ENCODE measurements at places on chromosomes 4 and X.
A peak's percentile ranks its signal among the peaks of the same experiment; 100 is the strongest.

DNA sequence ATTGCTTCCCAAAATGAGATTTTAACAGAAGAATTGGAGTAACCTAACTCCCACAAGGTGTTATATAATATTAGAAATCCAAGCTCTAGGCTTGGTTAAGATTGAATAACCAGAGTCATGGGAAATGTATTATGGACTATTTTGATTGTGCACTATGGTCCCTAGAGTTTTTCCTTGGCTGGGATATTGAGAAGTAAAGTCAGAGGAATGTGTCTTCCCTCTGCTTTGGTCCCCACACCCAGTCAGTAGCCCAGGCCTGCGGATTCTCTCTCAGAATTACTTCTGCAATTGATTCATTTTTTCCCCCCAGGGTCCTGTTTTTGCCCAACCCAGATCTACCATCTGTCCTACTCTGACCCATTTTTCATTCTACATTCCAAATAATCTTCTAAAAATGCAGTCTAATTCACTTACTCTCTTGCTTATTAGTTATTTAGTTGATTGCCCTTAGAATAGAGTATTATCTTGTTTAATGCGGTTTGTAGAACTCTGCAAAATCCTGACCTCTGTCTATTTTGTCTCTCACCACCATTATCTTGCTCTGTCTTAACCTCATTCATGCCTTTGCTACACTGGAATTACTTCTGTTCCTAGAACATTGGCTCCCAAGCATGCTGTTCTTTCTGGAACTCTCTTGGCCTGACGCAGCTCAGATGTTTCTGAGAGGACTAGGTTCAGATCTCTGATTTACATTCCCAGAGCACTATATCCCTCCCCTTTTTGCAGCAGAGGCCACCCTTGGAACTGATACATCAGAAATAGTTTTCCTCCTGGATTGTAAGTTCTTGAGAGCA lies 23.6 kb downstream of the GUCY1A1 start:
- DNase-seq = no peak

DNA sequence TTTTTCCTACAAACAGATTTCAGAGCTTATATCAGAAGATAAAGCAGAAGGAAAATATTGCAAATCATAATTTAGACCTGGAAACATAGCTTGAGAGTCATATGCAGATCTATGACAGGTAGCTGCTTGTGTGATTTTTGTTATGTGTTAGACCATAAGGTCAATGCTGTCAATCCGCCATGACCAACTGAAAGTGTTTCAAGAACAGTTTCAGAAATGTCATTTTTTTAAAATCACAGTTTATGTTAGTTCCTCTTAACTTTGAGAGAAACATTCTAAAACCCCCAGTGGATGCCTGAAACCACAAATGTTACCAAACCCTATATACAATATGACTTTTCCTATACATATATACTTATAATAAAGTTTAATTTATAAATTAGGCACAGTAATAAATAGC lies 391.3 kb upstream of the FAM241A start:
- no peak for DNase-seq

DNA sequence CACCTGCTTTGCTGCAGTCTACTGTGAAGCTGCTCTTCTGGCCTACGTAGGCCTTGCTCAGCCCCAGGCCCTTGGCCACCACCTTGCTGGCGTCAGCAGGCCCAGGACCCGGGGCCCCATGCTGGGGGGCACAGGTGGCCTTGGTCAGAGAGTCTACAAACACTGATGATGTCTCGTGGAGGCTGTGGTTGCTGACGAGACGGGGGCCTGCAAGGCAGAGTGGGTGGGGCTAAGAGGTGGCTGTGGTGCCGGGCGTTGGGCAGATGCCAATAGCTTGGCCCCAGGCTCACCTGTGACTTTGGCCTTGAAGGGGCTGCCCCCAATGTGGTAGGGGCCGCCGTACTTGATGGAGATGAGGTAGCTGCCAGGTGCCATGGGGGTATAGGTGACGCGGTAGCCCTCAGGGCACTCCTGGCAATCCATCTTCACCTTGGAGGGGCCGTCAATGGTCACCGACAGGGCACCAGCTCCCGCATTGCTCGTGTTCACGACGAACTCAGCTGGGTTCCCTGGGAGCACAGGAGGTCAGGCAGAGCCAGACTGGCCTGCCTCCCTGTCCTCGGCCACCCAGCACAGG lies 25.0 kb downstream of the FLNA start:
- DNase-seq = no peak

DNA sequence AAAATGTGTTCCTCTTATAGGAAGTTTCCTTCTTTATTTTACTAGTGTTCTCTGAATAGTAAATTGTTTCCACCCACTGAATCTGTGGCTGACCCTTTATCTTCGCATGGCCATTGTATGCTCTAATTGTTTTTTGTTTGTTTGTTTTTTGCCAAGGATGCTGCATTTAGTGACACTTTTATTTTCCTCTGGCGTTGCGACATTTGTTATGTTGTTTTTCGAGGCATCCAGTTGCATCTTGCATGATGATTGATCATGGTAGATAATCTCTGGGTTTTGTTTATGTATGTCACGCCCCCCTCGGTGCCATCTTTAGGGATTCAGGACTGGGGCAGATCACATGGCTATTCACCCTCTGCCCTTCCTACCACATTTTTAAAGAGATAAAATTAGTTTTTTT lies 2.2 kb downstream of the NMU start:
- DNase-seq = no peak

DNA sequence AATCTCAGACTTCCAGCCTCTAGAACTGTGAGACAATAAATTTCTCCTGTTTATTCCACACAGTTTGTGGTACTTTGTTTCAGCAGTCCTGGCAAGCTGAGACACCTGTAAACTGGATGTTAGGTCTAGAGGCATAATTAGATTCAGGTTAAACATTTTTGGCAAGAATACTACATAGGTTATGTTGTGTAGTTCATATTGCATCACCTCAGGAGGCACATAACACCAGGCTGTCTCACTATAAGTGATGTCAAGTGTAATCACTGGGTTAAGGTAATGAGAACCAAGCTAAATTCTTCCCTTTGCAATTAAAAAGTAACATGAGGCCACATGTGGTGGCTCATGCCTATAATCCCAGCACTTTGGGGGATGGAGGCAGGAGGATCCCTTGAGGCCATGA lies 214.2 kb downstream of the ZNF674 start:
- no peak for DNase-seq

- no peak for DNase-seq
These were observed 184.2 kb upstream of the CTSO start for GRCh38 chr4:156137679-156138473.

DNA sequence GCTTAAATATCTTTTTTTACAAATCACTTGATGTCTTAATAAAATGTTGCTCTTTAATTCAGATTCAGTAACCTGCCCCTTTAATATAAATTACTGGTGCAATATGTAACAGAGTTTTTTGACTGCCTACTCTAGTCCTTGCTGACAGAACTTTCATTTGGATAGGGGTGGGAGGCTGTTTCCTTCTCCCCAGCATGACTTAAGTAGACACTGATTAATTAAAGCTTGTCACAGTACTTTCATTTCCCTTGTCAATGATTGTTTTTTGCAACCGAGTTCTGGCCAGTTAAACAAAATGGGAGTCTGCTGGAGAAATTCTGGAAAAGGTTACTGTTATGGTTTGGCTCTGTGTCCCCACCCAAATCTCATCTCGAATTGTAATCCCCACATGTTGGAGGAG lies 37.3 kb upstream of the BBS12 start:
- no peak for DNase-seq

GRCh38 chrX:77894921-77895886 lies at the start of gene MAGT1:
TSS of gene MAGT1 (minus strand) at chrX:77895435. CDS start at chrX:77895410, 25 bp downstream.
- DNase-seq = peak; percentile 82
